Upper lobe of left lung (tissue), 6 donors: ENCODE measurements at places on chromosomes 3 and 15.
A peak's percentile ranks its signal among the peaks of the same experiment; 100 is the strongest.

- DNase-seq = no peak
Measured at GRCh38 chr3:38059148-38059547, 20.1 kb downstream of the DLEC1 start.

GRCh38 chr3:21847005-21847404 is 96.0 kb upstream of the ZNF385D start:
- no peak for DNase-seq

DNA sequence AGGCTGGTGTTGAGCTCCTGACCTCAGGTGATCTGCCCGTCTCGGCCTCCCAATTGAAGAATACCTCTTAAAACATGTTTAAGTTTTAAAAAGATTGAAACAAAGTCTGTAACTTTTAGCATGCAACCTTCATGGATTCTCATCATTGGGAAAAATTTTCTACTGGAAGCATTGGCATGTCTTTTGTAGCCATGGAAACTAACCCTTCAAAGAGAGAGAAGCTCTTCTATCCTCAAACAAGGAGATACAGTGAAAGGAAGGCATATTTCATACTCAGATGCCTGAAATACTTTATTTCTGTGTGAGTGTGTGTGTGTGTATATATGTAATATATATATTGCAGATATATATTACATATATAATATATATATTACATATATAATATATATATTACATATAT is 154.9 kb downstream of the CHDH start:
- DNase-seq = no peak

- DNase-seq = no peak
Measured at GRCh38 chr3:40756500-40756899, 231.7 kb downstream of the ZNF621 start.

GRCh38 chr3:157793745-157794144 is 290.5 kb upstream of the VEPH1 start:
- no peak for DNase-seq

- no peak for DNase-seq
Measured at GRCh38 chr3:24012589-24013269, 67.6 kb downstream of the NR1D2 start.

DNA sequence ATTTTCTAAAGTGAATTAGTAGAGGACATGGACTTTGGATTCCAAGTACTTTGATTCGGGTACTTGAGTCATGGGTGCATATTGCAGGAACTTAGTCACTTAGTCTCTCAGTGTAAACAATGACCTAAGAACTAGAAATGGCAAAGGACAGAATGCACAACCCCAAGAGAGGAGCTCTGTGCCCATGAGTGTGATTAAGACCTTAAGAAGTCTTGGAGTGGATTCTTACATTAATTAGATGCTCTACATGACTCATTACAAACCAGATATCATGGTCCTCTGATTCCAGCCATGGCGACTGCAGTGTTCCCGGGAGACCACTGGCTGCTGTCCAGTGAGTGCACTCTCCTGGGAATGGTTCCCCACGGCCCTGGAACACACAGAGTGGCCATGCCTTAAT is 251.5 kb downstream of the GABRG3 start:
- DNase-seq = no peak

GRCh38 chr3:107024551-107025026 is 352.6 kb upstream of the CCDC54 start:
- DNase-seq = no peak

DNA sequence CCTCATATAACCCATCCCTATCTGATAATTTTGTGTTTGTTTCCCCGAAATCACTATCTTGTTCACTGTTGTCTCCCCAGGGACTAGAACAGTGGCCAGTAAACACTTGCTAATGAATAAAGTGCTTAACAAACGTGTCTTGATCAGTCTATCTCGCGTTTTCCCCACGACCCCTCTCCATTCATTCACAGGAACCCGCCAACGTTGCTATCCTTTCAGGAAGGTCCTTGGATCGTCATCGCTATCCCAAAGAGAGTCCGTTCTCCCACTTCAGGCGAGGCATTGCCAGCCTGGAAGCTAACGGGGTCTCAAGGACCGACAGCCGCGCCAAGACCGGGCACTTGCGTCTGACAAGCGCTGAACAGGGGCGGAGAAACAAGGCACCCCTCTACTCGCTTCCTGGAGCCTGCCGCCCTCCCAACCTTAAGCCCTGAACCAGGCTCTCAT is 344 bp downstream of the LINS1 start:
- no peak for DNase-seq

GRCh38 chr3:43341788-43342187 is 55.4 kb downstream of the SNRK start:
- no peak for DNase-seq

DNA sequence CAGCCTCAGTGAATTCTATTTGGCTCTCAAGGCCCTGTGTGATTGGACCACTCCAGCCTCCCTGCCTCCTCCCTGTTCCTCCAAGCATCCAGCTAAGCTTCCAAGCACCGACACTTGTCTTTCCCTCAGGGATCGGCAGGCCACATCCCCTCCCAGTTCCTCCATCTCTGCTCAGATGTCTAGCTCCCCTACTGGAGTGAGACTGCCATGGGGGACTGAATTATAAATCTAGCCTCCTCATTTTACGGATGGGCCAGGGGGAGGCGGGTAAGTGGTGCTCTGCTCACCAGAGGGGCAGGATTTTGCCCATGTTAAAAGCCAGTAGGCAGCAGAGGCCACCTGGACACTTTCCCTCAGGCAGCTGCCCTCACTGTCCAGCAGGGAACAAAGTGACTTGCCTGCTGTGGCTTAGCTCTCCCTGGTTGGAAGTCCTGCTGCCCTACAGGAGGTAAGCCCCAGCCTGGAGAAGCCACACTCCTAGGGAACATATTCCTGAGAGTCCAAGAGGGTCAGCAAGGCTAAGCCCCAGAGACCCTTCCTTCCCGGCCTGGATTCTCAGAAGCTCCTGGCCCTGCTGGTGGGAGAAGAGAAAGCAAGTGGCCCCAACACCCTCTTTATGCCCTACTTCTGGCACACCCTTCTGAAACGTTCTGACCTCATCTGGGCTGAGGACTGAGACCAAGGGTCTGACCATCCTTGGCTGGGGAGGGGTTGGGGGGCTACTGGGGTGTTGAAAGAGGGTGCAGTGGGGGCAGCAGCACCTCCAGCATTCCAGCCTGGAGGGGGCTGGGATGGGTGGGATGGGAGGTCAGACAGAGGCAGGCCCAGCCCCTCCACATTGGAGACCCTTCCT is 9.1 kb upstream of the HHATL start:
- DNase-seq = no peak

GRCh38 chr15:28002867-28003266 is 96.2 kb downstream of the OCA2 start:
- peak; percentile 67 for DNase-seq

DNA sequence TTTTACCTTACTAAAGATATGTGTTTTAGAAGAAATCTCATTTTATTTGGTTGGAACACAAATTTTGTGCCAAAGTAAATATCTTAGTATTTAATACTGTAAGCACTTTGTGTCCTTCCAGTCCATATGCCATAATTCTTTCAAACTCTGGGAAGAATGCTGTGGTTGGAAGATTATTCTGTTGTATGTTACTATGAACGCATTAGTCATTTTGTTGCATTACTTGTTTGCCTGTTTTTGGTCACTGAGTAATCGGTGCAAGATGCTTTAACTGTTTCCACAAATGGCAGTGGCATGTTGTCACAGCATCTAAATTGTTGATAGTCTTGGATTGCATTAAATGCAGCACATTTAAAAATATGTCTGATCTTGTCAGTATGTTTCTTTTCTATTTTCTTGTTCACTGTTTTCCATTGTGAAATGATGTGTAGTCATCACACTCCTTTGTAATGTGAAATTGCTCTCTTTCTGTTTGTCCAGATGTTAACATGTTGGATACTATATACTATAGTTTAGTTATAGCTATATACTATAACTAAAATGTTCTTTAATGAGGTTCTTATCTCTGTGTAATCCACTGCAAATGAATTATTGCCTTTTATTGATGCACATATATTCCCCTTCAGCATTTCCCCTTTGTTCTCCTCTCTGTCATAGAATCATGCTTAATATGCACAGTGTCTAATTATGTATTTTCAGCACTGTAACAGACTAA is 89.9 kb upstream of the FLNB start:
- no peak for DNase-seq

DNA sequence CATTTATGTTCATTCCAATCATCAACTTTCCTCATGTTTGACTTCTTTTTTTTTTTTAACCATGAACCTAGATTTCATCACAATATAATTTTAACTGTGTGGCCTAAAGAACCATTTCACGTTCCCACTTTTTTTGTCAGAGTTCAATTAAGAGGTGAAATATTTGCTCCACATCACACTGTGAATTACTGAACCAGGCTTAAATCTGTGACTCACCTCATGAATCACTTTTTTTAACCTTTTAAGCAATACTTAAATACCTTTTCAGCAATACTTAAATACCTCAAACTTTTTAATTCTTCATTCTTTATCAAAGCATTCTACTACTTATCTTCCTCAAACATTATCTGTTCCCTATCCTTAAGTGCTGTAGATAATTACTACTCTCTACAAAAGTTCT is 137.6 kb downstream of the SI start:
- DNase-seq = no peak

DNA sequence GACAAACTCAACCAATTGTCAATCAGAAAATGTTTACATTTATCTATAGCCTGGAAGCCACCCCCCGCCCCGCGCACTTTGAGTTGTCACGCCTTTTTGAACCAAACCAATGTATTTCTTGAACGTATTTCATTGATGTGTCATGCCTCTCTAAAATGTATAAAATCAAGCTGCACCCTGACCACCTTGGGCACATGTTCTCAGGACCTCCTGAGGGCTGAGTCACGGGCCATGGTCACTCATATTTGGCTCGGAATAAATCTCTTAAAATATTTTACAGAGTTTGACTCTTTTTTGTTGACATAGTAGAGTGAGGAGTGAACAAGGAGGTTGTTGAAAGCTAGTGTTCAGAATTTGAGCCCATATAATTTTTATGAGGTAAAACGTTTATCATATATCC is 6.5 kb downstream of the MCTP2 start:
- DNase-seq = no peak

- no peak for DNase-seq
Measured at GRCh38 chr3:157064402-157064801, 95.5 kb downstream of the CCNL1 start.

DNA sequence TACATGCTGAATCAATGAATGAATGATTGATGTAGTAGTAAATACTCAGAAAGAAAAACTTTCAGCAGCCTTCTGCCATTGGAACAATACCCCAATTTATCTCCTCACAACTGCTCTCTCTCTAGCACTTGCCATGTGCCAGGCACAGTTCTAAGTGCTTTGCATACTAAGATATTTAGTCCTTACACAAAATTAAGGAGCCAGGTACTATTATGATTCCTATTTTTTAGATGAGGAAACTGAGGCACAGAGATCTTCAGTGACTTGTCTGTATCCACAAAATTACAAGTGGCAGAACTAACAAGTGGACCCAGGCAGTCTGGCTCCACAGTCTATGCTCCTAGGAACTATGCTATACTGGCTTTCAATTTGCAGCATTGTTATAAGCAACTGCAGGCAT is 279.2 kb downstream of the LSAMP start:
- DNase-seq = no peak

GRCh38 chr15:43483297-43484128 is 9.4 kb downstream of the TP53BP1 start:
- no peak for DNase-seq

DNA sequence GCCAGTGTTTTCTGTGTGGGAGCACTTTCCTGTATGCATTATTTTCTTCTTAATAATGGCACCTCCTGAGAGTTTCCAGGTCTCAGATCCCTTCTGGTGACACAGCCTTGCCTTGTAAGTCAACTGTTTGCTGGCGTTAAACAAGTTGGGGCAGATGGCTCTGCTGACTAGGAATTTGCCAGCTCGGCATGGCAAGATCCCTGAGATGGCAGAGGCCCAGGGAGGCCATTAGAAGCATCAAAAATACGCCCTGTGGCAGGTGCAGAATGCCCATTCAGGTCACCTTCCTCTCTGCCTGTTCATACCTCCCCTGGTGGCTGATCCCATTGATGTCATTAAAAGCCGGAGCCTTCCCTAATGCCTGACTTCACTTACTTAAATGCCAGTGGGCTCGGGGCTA is 320.9 kb upstream of the CTDSPL start:
- DNase-seq = no peak

- no peak for DNase-seq
Measured at GRCh38 chr3:43932921-43933320, 242.2 kb downstream of the ABHD5 start.

DNA sequence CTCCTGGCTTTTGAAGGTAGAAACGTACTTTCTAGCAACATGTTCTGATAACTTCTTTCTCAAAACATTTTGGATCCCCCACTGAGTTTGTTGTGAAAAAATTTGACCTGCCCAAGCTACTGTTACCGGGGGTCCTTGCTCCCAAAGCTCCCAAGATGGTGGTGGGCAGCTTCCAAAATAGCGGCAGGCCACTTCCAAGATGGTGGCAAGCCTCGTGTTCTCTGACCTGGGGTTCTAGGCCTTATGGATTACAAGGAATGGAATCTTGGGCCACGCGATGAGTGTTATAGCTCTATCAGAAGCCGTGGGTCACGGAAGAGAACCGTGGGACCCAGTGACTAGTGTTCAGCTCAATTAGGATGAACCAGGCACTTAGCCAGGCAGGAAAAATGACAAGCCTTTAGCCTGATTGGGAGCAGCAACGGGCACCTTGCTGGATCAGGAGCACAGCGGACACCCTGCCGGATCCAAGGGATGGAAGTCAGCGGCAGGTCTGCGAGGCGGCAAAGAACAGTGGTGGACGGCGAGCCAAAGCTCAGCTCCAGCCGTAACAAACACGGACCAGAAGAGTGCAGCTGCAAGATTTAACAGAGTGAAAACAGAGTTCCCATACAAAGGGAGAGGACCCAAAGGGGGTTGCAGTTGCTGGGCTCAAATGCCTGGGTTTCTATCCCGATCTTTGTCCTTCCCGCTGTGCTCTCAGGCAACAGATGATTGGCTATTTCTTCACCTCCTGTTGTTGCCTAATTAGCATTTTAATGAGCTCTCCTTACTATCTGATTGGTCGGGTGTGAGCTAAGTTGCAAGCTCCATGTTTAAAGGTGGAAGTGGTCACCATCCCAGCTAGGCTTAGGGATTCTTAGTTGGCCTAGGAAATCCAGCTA is 133.3 kb downstream of the WDR72 start:
- DNase-seq = peak; percentile 43

DNA sequence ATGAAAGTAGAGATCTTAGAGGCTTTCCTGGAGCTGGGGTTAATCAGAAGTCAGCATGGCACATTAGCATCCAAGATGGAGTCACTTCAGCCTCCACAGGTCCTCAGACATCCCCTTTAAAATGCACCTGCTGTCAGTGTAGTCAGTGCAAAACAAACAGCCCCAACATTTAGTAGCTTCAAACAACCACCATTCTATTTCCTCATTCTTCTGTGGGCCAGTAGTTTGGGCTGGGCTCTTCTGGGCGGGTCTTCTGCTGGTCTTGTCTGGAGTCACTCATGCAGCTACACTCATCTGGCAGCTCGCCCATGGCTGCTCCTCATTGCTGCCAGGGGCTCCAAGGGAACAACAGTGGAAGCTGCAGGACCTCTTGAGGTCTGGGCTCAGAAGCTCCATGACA is 99.9 kb downstream of the TLE3 start:
- DNase-seq = no peak

GRCh38 chr3:137746808-137747207 is 17.3 kb upstream of the SOX14 start:
- DNase-seq = no peak
